A549 treated with DMSO at 1 μM for 4 hours (cell line): ENCODE measurements at places on chromosomes 7 and 10. TPM values are rescaled to one million over a fixed set of nuclear protein-coding genes. Genes with fewer than 3 reads are reported as not detected.

The ACADSB gene
- 6.8 to 10.4 TPM (median 9.2 TPM) in 5 replicates for total RNA-seq

The CYP26C1 gene
- not detected in 5 replicates for total RNA-seq

The ZNF804B gene
- total RNA-seq = not detected in 5 replicates

The MLXIPL gene
- 0.25 to 1.4 TPM (median 1.0 TPM) in 5 replicates for total RNA-seq

The GPC2 gene
- total RNA-seq = 0.70 to 1.4 TPM (median 1.2 TPM) in 5 replicates

The RPEL1 gene
- 0.03 TPM in 1 of 5 replicates, not detected in the others for total RNA-seq

The FAM131B gene
- total RNA-seq = 0.36 to 0.72 TPM (median 0.58 TPM) in 5 replicates

The CCDC7 gene
- 0.56 to 1.2 TPM (median 0.86 TPM) in 5 replicates for total RNA-seq

The POLR2J3 gene
- total RNA-seq = 17.0 to 40.9 TPM (median 31.8 TPM) in 5 replicates

The NUDCD3 gene
- total RNA-seq = 46.0 to 60.4 TPM (median 56.1 TPM) in 5 replicates

The CDNF gene
- 0.85 to 1.6 TPM (median 0.97 TPM) in 5 replicates for total RNA-seq

The UCMA gene
- not detected in 5 replicates for total RNA-seq
